ENCODE measurements at places on chromosomes 1 and 21.

DNA sequence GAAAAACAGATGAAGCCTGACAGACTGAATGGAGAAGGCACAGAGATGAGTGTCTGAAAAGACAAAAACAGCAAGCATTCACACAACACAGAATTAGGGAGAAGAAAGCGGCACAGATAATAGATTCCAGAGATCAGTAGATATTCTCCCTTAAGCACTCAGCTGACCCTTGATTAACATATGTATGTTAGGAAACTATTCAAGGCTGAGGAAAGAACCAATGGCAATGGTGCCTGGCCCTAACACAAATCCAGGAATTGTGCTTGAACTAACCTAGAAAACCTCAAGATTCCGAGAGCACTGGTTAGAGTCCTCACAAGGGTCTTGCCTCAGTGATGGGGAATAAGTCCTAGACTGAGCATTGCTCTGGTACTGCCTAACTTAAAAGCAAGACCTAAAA, 30.9 kb downstream of the KCNT2 start:
- DNase-seq = no peak

DNA sequence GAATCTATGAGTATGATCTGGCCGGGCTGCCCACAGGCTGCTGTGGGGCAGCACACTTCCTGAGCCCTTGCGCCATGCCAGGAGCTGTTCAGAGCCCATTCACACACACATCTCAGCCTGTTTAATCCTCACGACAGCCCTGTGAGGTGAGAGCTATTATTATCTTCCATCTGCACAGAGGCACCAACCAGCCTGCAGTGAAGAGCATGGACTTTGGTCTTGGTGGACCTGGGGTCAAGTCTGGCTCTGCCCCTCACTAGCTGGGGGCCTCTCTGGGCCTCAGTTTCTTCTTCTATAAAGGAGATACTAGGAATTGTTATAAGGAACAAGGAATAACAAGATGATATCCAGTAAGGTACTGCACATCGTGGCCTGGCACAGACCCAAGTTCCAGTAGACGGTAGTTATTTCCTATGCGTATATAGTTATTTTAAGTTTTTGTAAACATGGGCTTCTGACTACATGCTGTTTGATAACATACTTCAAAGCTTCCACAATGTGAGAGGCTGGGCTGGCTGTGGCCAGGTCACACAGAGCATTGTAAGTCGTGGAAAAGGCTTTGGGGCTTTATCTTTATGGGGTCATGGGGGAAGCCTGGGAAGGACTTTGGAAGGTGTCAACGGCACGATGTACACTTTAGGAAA, 3.4 kb upstream of the PADI2 start:
- DNase-seq = no peak

DNA sequence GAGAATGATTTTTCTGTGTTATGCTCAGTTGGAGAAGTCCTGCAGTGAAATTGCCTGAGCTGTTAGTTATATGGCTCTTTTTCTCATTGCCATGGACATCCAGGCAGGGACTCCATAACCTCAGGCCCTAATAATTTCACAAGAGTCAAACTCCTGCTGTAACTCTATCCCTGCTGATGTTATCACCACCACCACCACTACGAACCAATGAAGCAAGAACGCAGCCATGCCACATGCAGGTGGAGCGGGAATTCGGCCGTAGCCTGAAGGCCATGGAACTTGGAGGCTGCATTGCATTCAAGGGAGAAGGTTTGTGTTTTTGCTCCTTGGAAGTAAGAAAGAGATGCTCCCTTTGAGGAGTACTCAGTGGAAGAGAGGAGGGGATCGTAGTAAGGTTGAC, 16.8 kb upstream of the DLGAP3 start:
- no peak for DNase-seq

DNA sequence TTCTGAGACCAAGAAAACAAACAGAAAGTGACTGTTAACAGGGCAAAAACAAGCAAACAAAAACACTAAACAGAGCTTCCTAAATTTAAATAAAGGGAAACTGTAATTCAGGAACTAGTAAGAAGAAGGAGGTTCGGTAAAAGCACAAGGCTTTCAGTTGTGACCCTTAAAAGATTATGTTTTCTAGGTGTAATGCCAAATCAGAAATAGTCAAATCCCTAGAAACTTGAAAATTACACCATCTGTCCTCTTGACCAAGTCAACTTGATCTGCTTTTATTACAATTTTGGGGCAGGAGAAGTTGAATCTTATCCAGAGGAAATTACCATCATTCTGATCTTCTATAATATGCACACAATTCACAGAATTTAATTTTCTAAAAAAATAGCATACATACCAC, 754.0 kb upstream of the ADGRL4 start:
- DNase-seq = no peak

GRCh38 chr1:33286451-33287185, 30.3 kb downstream of the ZNF362 start:
- no peak for DNase-seq

GRCh38 chr1:30738040-30738714, 14.8 kb upstream of the MATN1 start:
- no peak for DNase-seq

- peak; percentile 1 for DNase-seq
These were observed 101.3 kb upstream of the HMCN1 start for GRCh38 chr1:185632659-185633423.

GRCh38 chr1:223739366-223740037, 27.2 kb downstream of the CAPN2 start:
- no peak for DNase-seq

GRCh38 chr1:56152635-56153034, 426.7 kb downstream of the PLPP3 start:
- no peak for DNase-seq

DNA sequence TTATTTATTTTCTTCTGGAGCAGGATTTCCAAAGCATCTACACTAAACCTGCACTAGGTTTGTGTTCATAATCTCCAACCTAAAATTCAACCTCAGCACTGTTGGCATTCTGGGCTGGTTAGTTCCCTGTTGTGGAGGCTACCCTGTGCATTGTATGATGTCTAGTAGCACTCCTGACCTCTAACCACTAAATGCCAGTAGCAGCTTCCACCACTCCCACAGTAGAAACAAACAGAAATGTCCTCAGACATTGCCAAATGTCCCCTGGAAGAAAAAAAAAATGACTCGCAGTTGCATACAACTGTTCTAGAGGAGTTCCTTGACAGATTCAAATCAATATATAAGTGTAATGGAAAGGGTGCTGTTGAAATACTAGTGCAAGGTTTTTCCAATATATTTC, 18.9 kb downstream of the GRIK1 start:
- DNase-seq = no peak

- no peak for DNase-seq
These were observed 245.1 kb downstream of the LBR start for GRCh38 chr1:225182716-225183115.

GRCh38 chr1:174660476-174660875, 212.7 kb downstream of the GPR52 start:
- DNase-seq = no peak

GRCh38 chr1:162380061-162380846, 1.3 kb upstream of the C1orf226 start:
- no peak for DNase-seq

DNA sequence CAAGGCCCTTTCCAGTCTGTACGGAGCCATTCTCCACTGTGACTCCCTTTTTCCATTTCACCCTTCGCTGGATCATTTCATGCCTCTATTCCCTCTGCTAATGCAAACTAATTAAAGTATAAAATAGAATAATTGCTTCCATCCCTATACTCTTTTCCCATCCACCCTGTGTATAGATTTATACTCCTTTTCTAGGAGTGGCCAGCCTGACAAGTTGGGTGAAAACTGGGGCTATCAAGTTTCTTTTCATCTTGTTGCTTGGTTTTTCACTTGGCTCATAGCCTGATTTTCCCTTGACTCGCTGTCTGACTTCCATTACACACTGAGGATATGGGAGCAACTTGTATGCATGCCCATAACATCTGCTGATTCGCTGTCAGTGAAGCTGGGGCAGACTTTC, 107.0 kb downstream of the PLXNA2 start:
- DNase-seq = no peak

DNA sequence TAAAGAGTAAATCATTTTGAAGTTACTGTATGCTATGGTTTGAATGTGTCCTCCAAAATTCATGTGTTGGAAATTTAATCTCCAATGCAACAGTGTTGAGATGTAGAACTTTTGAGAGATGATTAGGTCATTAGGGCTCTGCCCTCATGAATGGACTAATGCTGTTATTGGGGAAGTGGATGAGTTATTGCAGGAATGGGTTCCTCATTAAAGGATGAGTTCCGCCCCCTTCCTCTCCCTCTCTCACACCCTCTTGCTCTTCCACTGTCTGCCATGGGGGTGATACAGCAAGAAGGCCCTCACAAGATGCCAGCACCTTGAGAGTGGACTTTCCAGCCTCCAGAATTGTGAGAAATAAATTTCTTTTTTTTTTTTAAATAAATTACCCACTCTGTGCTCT, 97.6 kb downstream of the ATP1A1 start:
- no peak for DNase-seq

DNA sequence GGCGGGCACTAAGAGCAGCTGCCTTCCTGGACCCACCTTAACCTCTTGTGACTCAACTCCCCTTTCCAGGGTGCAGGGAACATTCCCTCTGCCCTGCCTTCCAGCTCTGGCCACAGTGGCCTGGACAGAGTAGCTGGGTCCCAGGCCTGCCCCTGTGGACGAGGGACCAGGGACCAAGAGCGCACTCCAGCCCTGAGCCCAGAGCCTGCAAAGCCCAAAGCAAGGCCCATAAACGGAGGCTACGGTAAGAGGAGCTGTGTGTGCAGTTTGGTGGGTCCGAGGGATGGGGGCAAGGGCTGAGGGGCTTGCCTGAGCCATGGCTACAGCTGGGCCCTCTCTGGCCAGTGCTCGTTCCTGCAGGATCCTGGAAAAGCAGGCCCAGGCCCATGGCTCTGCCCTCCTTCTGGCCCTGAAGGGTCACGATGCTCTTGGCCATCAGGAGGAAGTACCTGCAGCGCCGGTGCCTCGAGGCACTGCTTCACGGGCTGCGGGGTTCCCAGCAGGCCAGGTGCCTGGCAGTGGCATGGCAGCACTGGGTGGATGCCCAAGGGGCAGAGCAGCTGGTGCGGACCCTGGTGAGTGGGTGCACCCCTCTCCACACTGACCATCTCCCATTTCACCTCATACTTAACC, 17.8 kb downstream of the MTHFR start:
- DNase-seq = no peak

GRCh38 chr1:198934426-198934825, 295.6 kb downstream of the PTPRC start:
- no peak for DNase-seq

DNA sequence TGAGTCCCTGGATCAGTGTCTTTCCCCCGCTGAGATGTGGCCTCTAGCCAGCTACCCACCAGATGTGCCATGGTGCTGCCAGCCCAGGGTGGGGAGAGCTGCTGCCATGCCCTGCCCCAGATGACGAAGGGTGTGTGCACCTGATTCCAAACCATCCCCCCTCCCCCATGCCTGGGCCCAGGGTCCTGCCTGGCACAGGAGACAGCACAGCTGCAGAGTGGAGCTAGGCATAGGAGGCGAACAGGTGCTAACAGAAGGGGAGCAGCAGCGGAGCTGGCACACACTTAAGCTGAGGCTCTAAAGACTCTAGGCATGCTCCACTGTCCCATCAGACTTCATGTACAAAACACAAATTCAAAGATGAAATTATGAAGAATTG, 9.0 kb upstream of the LDLRAP1 start:
- no peak for DNase-seq

GRCh38 chr1:114135786-114136185, 17.9 kb downstream of the SYT6 start:
- no peak for DNase-seq

GRCh38 chr1:161133220-161133740, 813 bp upstream of the DEDD start:
- no peak for DNase-seq

DNA sequence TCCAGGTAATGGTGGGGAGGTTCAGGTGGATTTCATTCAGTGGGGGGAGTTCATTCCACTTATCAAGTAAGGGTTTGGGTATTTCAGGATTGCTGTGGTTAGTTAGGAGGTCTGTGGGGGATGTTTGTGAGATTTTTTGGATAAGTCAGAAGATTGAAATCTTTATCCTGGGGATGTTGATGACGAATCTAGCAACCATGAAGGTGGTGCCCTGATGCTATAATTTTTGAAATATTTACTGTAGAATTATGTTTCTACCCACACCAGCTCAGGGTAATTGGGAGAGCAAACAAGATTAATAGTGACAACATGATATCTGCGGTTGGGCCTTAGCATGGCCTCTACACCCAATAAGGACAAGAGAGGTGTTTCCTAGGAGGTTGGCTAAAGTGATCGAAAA, 28.3 kb downstream of the SUCO start:
- DNase-seq = no peak

DNA sequence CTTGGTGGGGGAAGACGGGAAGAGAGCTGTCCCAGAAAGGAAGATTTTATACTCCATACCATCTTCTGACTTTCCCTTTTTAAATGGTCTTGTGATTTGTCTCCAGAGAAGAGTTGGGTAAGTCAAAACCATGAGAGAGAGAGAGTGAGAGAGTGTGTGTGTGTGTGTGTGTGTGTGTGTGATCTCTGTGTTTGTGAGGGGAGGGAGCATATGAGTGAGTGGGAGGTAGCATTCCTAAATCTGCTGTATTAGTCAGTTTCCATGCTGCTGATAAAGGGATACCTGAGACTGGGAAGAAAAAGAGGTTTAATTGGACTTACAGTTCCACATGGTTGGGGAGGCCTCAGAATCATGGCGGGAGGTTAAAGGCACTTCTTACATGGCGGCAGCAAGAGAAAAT, 102.0 kb upstream of the VANGL1 start:
- DNase-seq = no peak

DNA sequence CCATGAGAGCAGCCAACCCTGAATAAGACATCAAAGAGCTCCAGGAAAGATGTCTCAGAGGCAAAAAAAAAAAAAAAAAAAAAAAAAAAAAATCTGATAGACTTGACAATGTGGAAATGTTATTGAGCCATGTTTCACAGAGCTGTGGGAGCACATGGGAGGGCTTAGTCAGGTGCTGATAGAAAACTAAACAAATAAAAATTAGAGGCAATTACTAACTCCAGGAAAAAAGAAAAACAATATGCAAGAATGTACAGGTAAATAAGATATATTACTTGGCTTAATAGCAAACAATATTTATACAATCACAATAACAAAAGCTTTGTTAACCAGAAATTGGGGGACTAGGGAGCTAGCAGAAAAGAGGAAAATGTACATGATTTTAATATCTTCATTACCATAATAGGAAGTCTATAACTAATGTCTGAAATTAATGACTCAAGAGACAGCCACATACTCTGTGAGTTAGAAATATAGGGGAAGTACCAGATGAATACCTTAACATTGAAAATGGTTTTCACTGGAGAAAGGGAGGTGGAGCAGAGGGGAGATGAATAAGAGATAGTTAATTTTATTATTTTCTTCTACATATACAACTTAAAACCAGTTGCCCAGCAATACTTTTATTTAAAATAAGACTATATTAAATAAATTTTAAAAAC, 16.9 kb upstream of the RGS16 start:
- DNase-seq = no peak

DNA sequence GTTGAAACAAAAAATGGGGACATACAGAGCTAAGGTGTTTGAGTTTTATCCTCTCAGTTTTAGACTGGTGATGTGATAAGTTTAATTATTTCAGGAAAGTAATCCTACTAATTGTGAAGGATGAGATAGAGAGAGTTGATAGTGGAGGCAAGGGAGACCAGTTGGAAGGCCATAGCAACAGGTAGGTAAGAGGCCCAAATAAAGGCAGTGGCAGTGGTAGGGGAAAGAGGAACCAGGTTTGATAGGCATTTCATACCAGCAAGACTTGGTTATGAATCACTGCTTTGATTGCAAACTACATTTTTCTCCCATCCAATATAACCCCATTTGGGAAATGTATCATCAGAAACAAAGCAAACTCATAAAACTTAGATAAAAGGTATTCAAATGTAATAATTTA, 63.1 kb upstream of the SH3GLB1 start:
- DNase-seq = no peak

GRCh38 chr21:34935452-34935851, 113.7 kb downstream of the RUNX1 start:
- no peak for DNase-seq

All from CD4-positive, alpha-beta T cell treated with Interleukin-10 for 1 hour (primary cell).